ENCODE measurements at places on chromosomes 3 and 15.
A peak's percentile ranks its signal among the peaks of the same experiment; 100 is the strongest.

GRCh38 chr15:25811481-25811906, 51.6 kb downstream of the ATP10A start:
- DNase-seq, result no peak

- no peak for DNase-seq
Measured at GRCh38 chr3:138124188-138124587, 8.0 kb downstream of the A4GNT start.

DNA sequence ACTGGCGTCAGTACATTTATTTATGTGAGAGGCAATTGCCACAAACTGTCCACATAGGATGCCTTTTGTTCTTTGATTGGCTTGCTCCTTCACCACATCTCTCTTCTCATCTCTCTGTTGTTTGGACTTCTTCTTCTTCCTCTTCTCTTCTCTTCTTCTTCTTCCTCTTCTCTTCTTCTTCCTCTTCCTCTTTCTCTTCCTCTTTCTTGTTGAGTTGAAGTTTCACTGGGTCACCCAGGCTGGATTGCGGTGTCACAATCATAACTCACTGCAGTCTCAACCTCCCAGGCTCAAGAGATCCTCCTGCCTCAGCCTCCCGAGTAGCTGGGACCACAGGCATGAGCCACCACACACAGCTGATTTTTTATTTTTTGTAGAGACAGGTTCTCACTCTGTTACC, 67.7 kb upstream of the GSK3B start:
- no peak for DNase-seq

- DNase-seq, result no peak
Measured at GRCh38 chr3:99720985-99721632, 82.7 kb downstream of the COL8A1 start.

GRCh38 chr15:56950979-56951378, 32.5 kb downstream of the TCF12 start:
- no peak for DNase-seq

DNA sequence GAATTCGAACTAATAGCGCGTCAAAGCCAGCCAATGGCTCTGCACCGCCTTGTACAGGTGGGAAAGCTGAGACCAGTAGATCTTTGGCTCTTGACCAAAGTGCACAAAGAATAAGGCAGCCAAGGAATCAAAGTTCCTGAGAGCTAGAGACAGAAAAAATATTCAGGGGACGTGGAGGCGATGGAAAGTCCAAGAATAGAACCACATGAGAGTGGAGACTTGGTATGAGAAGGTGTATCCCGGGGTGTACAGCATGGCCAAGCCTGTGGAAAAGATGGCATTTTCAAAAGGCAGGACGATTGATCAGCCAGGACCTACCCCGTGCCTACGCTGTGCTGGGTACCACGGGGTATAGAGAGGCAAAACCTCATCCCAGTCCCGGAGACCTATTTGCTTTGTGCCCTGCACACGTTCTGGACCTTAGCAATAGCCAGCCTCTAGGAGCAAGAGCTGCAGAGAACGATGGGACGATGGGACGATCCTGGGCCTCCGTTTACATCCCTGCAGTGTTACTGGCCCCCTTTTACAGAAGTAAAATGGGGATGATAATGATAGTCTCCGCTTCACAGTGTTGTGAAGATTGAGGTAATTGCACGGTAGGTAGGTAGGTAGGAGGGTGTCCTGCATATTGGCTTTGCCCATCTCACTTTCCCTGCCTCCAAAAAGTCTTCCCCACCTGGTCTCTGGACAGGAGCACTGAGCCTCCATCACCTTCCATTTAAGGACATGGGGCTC, 583 bp upstream of the RBSN start:
- peak; percentile 10 for DNase-seq

GRCh38 chr3:186427627-186428281, 65.7 kb upstream of the DGKG start:
- no peak for DNase-seq

GRCh38 chr15:26889298-26889898, 22.5 kb downstream of the GABRA5 start:
- peak; percentile 83 for DNase-seq

DNA sequence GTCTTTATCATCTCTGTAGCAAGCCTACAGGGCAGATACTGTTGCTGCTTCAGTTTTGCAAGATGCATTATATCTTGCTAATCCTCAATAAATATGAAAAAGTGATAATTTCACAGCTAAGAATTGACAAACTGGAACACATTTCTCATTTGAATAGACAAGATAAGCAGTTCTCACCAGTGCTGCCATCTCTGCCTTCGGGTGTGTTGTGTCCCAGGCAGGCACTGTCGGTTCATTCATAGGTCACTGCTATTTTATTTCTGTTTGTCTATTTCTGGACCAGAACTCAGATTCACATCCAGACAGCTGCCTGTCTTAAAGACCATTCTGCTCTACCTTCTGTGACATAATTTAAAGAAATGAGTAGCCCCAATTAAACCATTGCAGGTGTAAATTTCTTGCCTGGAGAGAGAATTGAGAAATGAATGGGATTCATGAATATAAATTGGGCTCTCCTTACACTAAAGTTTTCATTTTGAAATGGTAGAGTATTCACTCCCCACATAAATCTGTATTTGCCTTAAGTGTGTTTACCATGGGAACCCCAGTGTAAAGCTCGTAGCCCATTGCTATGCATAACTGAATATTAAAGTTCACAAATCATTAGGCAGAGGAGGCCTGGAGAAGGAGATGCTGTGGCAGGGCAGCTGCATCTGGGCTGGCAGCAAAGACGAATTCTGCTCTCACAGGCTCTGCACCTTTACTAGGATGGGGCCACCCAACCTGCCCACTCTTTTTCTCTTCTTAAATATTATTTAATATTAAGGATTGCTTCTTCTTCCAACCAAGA, 149.9 kb downstream of the ARPP21 start:
- peak; percentile 54 for DNase-seq

- DNase-seq, result peak; percentile 47
Measured at GRCh38 chr15:57506422-57506821, 85.3 kb upstream of the MYZAP start.

DNA sequence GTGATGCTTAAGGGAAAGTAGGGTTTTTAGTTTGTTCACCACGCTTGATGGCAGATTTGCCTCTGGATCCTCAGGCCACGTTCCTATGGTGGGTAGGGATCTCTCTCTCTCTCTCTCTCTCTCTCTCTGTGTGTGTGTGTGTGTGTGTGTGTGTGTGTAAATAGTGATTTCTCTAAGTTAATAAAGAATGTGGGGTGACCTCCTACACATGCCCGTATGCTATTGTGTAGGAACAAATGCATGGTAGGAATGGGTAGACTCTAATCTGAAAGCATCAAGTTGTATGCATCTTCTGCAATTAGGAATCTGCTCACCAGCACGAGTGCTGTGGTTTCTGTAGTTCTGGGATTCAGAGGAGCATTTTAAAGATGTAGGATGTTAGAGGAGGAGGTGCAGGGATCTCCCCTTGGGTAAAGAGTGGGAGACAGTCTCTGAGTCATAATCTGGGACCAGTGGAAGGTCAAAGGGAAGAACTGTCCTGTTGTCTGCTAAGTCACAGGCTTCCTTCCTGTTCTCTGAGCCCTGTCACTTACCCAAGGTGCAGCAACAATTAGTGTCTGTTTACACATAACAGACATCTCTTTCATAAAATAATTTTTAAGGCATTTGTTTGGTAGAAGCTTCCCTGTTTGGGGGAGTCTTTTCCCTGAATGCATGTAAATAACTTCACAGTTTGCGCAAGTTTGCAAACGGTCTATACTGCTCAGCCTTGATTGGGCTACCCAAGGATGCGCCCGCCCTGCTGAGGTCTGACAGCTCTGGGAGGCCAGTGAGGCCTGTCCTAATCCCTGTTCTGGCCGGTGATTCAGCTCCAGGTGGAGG, 139.8 kb downstream of the IGF1R start:
- DNase-seq, result no peak

GRCh38 chr3:24812116-24812515, 317.5 kb upstream of the THRB start:
- no peak for DNase-seq

DNA sequence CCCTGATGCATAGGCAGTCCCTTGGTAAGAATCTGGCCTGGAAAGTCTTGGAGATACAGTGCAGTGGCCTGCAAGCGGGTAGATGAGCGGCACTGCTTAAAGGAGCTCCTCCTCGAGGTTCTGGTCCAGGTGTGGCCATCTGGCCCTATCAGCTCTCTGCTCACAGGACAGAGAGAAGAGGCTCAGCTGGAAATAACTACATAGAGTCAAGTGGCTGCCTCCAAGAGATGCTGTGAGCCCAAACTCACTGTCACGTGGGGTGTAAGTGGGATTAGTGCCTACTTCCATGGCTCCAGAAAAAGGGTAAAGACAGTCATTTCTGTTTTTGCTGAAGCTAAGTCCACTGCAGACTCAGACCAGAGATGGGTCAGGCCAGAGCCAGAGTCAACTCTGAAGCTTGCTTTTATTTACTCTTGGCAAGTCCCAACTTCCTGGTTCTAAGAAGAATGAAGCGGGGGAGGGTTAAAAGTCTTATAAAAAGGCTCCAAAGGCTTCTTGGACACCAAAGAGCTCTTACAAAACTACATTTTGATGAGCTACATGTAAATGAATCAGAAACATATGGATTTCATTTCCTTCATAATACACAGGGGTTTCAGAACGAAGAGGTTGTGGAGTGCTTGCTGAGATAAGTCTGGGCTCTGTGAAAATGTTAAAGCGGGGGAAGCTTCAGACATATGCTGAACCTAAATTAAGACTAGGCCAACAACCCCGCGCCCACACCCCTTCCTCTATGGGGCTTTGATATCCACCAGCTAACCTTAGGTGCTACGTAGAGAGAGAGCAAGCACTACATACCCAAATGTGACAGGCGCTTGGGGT, 77.1 kb downstream of the PDZRN3 start:
- no peak for DNase-seq

DNA sequence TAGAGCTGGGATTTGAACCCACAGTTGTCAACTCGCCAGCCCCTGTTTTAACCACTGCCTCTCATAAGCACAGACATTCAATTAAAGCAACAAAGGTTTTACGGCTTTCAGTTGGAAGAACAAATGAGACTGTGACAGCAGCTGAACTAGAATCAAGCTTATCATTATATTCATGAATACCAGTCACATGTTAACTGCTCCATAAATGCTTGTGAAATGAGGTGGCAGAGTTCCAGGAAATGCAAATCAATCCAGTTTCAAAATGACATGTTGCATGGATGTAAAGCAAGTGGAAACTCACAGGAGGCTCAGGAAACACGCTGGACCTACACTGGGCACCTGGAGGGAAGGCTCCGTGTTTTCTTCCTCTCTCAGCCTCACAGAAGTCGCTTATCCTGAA, 3.9 kb downstream of the GP5 start:
- no peak for DNase-seq

GRCh38 chr15:34654625-34655024, 71.2 kb upstream of the GOLGA8B start:
- DNase-seq, result no peak

DNA sequence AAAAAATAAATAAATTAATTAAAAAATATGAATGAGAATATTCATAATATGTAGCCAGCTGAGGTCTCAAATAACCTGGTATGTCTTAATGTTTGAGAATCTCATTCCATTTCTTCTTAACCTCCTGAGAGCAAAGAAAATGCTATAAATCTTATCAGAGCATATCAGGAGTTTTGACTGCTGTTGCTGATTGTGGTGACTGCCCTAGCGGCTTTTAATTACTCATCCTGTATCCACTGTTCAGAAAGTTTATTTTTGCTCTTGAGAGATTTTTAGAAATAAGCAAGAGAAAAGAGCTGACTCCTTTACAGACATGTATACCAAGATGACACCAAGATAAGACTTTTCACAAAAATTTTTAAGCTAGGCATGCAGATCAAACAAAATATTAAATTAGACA, 454.8 kb upstream of the CBLB start:
- DNase-seq, result no peak

- peak; percentile 93 for DNase-seq
Measured at GRCh38 chr3:134342259-134342658, 32.0 kb downstream of the AMOTL2 start.

DNA sequence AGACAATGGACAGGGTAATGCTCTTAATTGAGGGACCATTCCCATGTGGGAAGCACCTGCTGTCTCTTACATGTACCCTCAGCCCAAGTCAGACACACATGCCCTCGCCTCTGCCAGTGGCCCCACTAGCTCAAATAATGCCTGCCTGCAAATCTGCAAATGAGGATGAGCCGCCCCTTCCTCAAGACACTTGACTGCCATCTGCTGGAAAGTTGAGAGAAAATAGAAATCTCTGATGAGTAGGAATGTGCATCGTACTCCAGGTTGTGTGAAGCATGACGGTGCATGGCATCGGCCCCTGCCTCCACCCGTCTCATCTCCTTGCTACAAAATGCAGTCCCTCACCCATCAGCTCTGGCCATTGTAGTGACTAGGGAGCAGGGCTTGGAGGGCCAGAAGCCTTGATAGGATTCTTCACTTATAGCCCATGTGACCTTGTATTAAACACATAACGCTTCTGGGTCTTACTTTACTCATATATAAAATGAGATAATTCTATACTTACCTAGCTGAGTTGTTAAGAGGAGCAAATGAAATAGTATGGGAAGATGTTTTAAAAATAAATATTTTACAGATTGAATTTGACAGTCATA, 6.3 kb upstream of the SCN5A start:
- DNase-seq, result peak; percentile 31

- no peak for DNase-seq
Measured at GRCh38 chr3:168914662-168915061, 748.9 kb downstream of the MECOM start.

DNA sequence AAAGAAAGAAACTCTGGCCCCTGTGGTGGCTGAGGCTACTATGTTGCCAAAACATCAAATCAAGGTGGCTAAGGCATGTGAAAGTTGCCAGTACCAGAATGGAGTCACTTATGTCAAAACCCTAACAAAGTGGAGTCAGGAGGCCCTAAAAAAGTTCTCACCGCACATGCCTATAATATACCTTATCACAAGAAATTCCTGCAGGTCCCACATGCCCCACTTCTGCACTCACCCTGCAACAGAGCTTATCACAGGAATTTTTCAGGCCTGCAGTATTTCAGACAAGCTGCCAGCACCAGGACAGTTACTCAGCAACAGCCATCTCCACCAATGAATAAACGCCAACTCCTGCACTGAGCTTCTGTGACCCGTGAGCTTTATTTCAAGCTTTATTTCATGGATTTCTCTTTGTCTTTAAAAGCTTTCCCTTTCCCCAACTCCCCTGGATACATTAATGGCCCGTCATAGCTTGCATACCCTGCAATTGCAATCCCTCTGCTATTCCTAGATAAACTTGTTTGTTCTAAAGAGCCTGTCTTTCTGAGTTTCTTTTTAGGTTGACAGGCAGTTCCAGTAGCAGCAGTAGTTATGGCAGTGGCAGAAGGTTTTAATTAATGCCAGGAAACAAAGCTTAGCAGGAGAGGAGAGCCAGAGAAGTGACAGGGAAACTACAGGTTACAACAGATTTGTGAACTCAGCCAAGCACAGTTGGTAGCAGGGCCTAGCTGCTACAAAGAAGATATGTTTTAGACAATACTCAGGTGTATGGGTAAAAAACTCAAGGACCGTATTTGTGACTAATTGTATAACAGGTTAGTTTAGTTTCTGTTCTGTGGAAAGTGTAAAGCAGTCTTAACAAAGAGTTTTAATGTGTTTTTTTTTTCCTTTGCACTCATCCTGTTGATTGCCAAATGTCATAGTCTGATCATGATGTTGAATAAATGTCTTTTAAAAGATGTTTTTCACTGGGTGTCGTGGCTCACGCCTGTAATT, 15.9 kb upstream of the TMEM42 start:
- peak; percentile 84 for DNase-seq
